IMR-90 (cell line): ENCODE measurements at places on chromosomes 7 and 10. TPM values are rescaled to one million over a fixed set of nuclear protein-coding genes. Genes with fewer than 3 reads are reported as not detected.

DNA sequence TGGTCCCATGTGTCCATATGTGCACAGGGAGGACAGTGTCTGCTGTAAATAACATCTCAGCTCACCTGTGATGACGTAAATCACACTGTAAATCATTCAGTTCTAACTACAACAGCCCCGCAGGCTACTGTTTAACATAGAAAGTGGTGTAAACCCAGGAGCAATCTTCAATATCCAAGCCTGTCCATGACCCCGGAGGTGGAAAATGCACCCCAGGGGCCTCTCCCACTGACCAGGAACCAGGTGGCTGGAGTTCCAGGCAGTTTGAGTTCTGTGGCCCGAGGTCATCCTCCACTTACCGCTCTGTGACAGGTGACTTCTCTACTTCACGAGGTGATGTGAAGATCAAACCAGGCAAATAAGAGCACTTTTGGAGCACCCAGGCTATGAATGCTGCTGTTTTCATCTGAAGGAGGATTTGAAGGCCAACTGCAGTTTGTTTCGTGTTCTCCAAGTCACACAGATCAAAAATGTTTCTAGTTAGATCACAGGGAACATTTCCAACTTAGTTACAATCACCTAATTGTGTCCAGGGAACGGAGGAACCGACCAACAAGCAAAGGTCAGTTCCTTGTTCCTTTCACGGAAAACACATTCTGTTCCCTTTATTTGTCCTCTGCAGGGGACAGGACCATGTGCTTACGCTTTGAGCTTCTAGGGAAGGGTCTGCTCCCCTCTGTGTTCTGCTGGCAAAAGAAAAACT is 131.8 kb downstream of the WDR37 start:
- no peak for DNase-seq
- H3K36me3 ChIP-seq = no peaks in the 10 kb centered on the region
- H3K4me3 ChIP-seq = no peak overlapping the region
- H3K27ac ChIP-seq = no peak overlapping the region

DENND11 gene
- total RNA-seq = 5.0 TPM in 2 replicates

DNA sequence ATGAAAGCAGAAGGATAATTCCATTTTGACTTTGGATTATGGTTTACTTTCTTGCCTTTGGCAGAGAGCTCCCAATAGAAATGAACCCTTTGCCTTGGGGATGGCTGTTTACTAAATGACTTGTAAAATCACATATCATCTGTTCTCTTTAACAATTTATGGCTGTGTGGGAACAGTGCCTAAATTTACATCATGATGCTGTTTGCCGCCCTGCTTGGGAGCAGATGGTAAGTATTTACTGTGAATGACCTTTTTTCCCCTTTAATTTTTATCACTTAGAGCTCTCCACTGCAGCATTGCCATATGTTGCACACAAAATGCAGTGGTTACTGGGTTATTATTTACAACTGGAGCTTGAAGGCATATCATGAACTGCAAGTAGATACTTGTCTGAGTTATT is 13.4 kb downstream of the HEPACAM2 start:
- no peaks in the 10 kb centered on the region for H3K36me3 ChIP-seq
- H3K27me3 ChIP-seq = peaks cover 14% of the 10 kb centered on the region
- no peak for DNase-seq
- H3K27ac ChIP-seq = no peak overlapping the region
- no peaks in the 10 kb centered on the region for H3K4me1 ChIP-seq

DNA sequence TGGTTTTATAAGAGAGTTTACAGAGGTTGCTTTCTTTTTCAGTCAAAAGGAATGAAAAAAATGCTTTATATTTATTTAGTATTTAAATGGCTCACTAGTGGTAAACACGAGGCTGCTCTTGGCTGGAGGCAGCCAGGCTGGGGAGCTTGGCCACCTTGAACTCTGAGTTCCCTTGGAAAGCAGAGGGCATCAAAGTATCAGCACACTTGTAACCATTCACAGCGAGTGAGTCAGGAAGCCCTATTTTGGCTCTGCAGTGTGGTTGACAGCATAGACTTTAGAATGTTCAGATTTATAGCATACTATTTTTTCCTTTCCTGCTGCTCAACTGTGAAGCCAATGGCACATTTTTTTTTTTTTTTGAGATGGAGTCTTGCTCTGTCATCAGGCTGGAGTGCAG is 51.6 kb downstream of the CYCS start:
- H3K4me3 ChIP-seq = no peak overlapping the region
- DNase-seq = peak; percentile 86
- no peak overlapping the region for H3K27ac ChIP-seq

DNA sequence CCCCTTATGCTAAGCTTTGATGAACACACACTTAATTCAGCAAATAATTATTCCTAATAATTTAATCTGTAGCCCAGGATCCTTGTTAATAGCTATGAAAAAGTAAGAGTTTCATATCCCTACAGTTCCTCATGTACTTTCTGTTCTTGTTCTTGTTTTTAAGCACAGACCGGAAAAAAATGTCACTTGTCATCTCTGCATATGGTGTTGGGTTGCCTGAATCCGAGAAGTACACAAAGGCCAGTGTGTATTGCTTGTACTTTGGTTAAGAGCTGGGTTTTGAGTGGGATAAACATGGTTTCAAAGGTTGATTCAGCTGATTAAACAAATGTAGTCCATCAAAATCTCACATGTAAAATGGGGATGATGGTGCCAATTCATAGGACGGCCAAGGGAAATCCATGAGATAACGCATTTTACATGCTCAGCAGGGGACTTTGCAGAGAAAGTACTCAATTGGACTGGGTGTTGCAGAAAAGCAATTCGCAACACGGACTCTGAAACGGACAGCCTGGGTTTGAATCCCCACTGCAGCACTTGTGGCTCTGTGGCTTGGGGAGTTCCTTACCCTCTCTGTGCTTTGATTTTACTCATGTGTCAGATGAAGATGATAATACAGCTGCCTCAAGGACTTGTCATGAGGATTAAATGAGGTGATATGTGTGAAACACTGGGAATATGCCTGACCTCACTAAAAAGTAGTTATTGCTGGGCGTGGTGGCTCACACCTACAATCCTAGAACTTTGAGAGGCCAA is 71.7 kb downstream of the MAP3K8 start:
- no peaks in the 10 kb centered on the region for H3K4me1 ChIP-seq
- no peak for DNase-seq
- H3K36me3 ChIP-seq = no peaks in the 10 kb centered on the region

- DNase-seq = no peak
- H3K27ac ChIP-seq = no peak overlapping the region
- H3K36me3 ChIP-seq = no peaks in the 10 kb centered on the region
- no peak overlapping the region for H3K4me3 ChIP-seq
- no peaks in the 10 kb centered on the region for H3K27me3 ChIP-seq
Observed at GRCh38 chr7:131251371-131251770, 76.3 kb upstream of the MKLN1 start.

MMD2 gene
- not detected in 2 replicates for total RNA-seq

DNA sequence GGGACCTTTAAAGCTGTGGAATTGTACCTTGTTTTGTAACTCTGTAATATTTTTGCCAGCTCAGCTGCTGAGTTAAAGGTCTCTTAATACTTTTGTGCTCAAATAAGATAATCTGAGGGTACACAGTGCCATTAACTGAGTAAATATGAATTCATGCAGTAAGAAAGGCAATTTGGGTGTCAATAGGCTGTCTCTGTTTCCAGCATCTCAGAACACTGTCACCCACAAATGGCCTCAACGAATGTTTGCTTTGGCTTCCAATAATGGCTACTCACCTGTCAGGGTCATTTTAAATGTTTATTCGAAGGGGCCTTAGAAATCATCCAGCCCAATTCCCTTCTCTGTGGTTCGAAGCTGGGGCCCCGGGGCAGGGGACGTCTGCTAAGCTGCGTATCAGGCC is 225.4 kb downstream of the ZMYND11 start:
- DNase-seq = no peak
- H3K4me1 ChIP-seq = no peaks in the 10 kb centered on the region
- no peak overlapping the region for H3K4me3 ChIP-seq

DNA sequence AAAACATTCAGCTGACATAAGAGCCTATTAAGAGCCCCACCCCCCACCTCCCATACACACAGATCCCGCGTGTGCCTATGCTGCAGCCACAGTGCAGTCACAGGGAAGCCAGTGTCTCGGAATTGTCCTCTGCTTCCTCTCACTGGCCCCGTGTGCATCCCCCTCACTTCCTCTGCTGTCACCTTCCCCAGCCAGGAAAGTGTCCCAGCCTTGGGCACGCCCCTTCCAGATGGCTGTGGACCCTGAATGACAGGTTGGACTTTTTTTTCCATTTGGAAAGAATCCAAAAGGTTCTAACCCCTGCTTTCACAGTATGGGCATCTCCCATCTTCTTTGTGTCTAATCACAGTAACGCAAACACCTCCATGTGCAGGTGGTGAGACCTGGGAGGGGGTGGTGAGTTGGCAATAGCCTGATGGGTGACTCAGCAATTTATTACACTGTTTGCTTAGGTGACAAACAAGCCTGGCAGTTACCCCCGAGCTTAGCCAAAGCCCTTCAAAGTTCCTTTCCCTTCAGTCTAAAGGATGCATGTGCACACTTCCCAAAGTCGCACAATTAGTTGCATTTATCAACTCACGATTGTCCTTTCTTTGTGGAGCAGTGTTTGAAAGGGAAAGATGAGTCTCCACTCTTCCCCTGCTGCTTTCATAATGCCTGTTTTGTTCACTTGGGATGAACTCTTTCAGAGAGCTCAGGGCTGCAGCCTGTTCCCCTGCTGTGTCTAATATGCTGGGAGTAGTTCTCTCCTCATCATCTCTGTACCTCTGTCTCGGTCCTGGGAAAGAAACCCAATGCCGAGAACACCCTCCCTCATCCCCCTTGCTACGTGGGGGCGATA is 67.5 kb upstream of the EFCAB10 start:
- DNase-seq = no peak
- H3K4me3 ChIP-seq = no peak overlapping the region
- no peak overlapping the region for H3K27ac ChIP-seq
- no peaks in the 10 kb centered on the region for H3K27me3 ChIP-seq

DNA sequence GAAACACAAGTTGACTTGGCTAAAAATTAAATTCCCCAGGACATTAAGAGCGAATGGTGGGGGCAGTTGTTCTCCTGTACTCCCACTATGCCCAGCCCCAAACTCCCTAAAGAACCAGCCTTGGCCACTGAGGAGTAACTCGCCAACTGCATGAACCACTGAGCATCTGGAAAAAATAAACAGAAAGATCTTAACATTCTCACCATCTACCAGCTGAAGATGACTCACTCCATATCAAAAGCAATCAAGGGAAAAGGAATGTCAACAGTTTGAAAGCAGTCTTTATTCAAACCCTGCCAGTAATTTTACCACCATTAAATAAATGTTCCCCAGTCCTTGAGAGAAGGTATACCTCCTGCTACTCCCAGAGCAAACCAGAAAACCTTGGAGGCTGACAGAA is 45.4 kb downstream of the CTTNBP2 start:
- H3K27ac ChIP-seq = peak overlapping the region; percentile 79; the same call in 1 of the 2 replicates
- H3K27me3 ChIP-seq = no peaks in the 10 kb centered on the region
- no peak overlapping the region for H3K4me3 ChIP-seq
- peaks cover 10% of the 10 kb centered on the region for H3K4me1 ChIP-seq
- H3K36me3 ChIP-seq = no peaks in the 10 kb centered on the region

CPN1 gene
- not detected in 2 replicates for total RNA-seq

- no peak overlapping the region for H3K4me3 ChIP-seq
- no peak overlapping the region for H3K27ac ChIP-seq
- H3K4me1 ChIP-seq = no peaks in the 10 kb centered on the region
- no peak for DNase-seq
- peaks cover 17% of the 10 kb centered on the region for H3K36me3 ChIP-seq
Observed at GRCh38 chr10:124693801-124694416, 50.3 kb downstream of the FAM53B start.

- peaks cover 41% of the 10 kb centered on the region for H3K27me3 ChIP-seq
- H3K27ac ChIP-seq = no peak overlapping the region
- H3K36me3 ChIP-seq = no peaks in the 10 kb centered on the region
- no peaks in the 10 kb centered on the region for H3K4me1 ChIP-seq
Observed at GRCh38 chr10:71134732-71135211, 77.6 kb upstream of the UNC5B start.

GJD4 gene
- total RNA-seq = not detected in 2 replicates
